A549 treated with Mapracorat at 1 μM for 4 hours (cell line): ENCODE measurements at places on chromosomes 4 and X. TPM values are rescaled to one million over a fixed set of nuclear protein-coding genes. Genes with fewer than 3 reads are reported as not detected.

FAAH2 gene
- 0.06 to 0.30 TPM (median 0.13 TPM) in 3 of 5 replicates, not detected in the others for total RNA-seq

XAGE2 gene
- total RNA-seq: not detected in 5 replicates

MAB21L2 gene
- not detected in 5 replicates for total RNA-seq

NPFFR2 gene
- not detected in 5 replicates for total RNA-seq

ATP8A1 gene
- 0.03 to 0.09 TPM (median 0.06 TPM) in 4 of 5 replicates, not detected in the other for total RNA-seq

STARD8 gene
- total RNA-seq: 1.1 to 2.3 TPM (median 1.7 TPM) in 5 replicates

PCDH7 gene
- total RNA-seq: 0.08 to 0.13 TPM (median 0.10 TPM) in 5 replicates

SLC25A5 gene
- total RNA-seq: 722 to 776 TPM (median 767 TPM) in 5 replicates

HS6ST2 gene
- 0.05 to 0.09 TPM (median 0.06 TPM) in 4 of 5 replicates, not detected in the other for total RNA-seq

FAM47B gene
- total RNA-seq: not detected in 5 replicates
